Lower leg skin (tissue), 4 donors: ENCODE measurements at places on chromosomes 2 and 18.

- DNase-seq, result no peak
Measured at GRCh38 chr2:32688541-32688940, 60.7 kb downstream of the TTC27 start.

DNA sequence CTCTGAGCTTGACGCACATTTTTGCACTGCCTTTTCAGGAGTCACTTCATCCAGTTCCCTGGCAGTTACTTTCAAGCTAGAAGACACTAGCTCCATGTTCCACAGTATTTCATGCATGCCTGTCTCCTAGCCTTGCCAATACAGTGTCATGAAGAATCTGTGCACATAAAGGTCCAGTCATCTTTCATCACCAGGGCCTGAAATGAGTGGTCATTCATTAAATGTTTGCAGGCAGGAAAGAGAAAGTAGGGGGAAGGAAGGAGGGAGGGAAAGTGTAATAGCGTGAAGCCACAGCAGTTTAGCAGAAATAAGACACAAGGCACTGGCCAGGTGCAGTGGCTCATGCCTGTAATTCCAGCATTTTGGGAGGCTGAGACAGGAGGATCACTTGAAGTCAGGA, 92.4 kb upstream of the COPS8 start:
- DNase-seq, result peak; percentile 6

DNA sequence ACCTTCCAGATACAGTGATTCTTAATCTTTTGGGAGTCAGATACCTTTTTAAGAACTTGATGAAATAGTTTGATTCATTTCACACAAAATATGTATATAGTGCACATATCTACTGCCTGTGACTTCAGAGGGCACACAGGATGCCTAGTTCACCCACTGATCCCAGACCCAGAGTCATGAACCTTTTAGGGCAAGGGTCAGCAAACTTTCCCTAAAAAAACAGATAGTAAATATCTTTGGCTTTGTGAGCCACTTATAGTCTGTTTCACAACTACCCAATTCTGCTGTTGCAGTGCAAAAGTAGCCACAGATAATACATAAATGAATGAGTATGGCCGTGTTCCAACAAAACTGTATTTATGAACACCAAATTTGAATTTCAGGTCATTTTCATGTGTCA, 124.9 kb downstream of the ANKRD44 start:
- DNase-seq, result no peak

DNA sequence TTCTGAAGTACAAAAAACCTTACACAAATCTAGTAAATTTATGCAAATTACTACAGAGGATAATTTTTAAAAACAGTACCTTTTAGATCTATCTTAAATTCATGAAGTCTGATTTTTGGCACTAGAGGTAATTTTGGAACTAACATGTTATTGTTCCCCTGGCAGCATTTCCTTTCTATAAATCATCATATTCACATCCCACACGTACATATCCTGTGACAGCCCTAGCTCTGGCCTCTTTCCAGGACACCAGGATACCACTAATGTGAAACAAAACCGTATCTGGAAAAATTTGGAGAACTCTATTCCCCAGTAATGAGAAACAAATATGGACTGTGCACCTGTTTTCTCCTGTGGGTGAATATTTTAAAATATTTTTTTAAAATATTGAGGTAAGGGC, 14.0 kb upstream of the BIRC6 start:
- no peak for DNase-seq

DNA sequence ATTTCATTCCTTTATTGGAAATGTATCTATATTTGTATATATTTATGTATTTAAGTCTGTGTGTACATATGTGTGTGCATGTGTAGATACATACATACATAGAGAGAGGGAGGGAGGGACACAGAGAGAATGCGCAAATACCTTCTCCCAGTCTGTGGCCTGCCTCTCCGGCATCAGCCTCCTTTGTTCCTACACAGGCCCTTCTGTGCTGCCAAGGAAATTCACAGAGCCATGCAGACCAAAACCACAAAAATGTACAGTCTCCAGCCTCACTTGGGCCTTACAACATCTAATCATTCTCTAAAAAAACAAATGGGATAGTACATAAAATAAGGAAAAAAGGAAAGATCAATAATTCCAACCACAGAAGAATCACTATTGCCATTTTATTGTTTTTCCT, 8.8 kb upstream of the CRACDL start:
- DNase-seq, result no peak

- DNase-seq, result peak; percentile 55
Measured at GRCh38 chr18:55833543-55833942, 245.6 kb upstream of the TCF4 start.

- peak; percentile 82 for DNase-seq
Measured at GRCh38 chr2:201235860-201236811, 24.2 kb upstream of the CASP8 start.

DNA sequence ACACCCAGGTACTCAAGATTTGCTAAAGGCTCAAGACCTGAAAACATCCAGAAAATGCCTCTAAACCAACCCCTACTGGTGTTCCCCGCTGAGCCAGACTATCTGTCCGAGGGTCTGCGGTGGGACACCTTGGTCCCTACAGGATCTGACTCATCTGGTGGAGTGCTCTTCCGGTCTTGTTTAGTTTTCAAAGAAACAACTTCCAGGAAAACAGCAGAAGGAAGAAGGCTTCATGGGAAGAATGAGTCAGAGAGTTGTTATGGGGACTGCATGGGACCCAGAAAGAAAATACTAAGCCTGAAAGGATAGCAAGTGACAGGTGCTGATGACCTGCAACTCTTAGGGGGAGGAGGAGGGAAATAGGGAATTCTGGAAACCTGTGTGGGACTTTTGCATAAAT, 41.3 kb downstream of the ZFP36L2 start:
- no peak for DNase-seq

DNA sequence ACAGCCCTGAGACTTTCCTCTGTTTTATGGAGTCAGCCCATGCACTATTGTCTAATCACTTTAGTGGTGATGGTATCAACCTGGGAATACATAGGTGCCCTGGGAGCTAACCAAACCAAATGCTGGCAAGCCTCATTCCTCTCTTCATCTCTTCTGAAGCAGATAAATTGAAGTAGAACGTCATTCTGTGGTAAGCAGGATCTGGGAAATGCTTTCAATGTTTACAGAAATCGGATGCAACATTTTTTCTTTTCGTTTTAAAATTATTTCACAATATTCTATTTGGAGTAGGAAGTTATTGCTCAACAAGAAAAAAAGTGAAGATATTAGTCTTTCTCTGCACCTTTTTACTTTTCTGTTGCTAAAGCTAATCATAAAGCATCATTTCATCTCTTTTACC, 114.2 kb downstream of the RBMS1 start:
- DNase-seq, result no peak

DNA sequence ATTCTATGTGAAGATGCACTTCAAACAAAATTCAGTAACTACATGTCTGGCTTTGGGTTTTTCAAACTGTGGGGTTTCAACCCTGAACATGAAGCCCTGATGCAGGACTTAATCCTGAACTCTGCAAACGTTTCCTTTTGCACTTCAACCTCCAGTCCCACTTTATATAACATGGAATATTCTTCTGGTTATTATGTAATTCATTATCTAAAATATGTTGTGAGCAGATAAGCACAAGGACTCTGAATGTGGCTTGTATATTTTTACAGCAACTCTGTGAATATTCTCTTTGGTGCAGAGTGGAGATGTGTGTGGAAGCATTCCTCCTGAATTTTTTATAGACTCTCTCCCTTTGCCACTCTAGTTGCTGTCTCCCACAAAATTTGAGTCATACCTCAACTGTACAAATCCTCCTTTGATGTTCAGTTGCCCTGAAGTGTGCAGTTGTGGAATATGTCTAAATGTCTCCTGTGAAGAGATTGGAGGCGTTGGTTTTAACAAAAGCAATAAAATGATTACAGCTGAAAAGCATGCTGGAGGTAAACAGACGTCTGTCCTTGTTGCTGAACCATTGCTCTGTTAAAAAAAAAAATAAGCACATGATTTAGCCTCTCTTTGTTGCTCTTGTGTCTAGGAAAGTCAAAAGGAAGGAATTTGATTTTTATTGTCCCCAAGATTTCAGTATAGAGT, 205.1 kb upstream of the NRP2 start:
- no peak for DNase-seq
